Smooth muscle cell of the coronary artery (primary cell): ENCODE measurements at places on chromosomes 5 and 9. TPM values are rescaled to one million over a fixed set of nuclear protein-coding genes. Genes with fewer than 3 reads are reported as not detected.

The CD274 gene
- total RNA-seq, result 0.82 and 3.1 TPM in 2 replicates

The TGFBI gene
- 554 and 999 TPM in 2 replicates for total RNA-seq

The GLRA1 gene
- not detected in 2 replicates for total RNA-seq

The MGAT1 gene
- 61.0 and 62.0 TPM in 2 replicates for total RNA-seq

The EIF4E1B gene
- total RNA-seq, result not detected in 2 replicates

The EQTN gene
- not detected in 2 replicates for total RNA-seq

The GRM6 gene
- not detected in 2 replicates for total RNA-seq

The HEMGN gene
- not detected in 2 replicates for total RNA-seq

The ZNF300 gene
- total RNA-seq, result 3.3 and 8.3 TPM in 2 replicates

The FRMD3 gene
- total RNA-seq, result 0.94 and 5.3 TPM in 2 replicates

The TESK1 gene
- 5.7 and 18.8 TPM in 2 replicates for total RNA-seq

The LAMC3 gene
- total RNA-seq, result 0.12 and 0.30 TPM in 2 replicates
